ENCODE measurements at places on chromosomes 6 and 20.

DNA sequence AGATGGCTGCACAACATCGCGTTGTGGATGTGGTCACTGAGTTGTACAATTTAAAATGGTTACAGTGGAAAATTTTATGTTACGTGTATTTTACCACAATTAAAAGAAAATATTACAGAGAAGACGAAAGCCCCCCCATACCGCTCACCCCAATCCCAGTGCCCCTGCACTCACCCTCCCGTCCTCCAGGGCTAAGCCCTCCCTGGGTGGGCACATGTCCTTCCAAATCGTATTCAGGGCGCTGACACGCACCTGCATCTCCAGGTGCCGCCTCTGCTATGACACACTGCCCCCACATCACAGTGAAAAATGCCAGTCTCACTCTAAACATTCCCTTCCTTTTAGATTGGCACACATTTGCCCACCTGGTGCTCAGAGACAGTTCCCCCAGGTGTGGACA is 49.4 kb downstream of the PSMG4 start:
- no peak for DNase-seq

DNA sequence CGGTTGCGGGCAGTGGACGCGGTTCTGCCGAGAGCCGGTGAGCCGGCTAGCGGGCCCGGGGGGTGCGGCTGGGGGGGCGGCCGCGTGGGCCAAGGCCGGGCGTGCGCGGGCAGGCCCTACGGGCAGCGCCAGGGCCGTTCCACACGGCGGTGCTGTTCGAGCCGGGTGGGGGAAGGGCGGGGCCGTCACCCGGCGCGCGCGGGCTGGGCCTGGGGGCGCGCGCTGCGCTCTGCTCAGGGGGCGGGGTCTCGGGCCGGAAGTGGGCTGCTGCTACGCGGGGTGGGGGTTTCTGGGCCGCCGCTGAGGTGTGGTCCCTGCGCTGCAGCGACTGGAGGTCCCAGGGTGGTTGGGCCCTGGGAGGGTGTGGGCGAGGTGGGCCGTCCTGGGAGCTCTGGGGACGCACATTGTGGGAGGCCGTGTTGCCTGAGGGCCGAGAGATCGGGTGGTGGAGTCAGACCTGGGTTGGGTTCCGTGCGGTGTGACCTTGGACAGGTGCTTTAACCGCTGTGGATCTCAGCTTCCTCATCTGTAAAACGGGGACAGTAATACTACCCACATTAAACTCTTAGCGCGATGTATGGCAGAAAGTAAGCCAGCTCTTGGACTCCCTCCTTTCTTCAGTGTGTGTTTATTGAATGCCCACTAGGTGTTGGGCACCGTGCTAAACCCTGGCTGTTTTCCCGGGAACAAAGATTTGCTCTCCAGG is 391 bp downstream of the MAPRE1 start:
- DNase-seq = peak; percentile 64

GRCh38 chr20:9532069-9532838 is 17.9 kb downstream of the LAMP5 start:
- no peak for DNase-seq

DNA sequence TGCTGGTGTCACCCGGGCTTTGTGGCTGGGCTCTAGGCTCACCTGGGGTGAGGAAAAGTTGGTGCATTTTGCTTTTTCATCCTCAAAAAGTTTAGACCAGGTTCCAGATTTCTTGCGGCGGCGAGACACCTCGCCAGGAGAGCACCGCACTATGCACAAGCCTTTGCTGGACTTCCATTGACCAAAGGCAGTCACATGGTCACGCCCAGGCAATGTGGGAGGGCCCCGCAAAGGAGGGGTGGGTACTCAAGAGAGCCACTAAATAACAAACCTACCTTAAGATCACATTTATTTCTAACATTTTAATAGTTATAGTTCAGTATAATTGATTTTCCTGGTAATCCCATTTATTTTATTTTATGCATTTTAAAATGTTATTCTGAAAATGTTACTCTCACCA is 3.0 kb upstream of the KIF16B start:
- no peak for DNase-seq

- no peak for DNase-seq
Observed at GRCh38 chr6:79374308-79374707, 139.8 kb upstream of the HMGN3 start.

- no peak for DNase-seq
Observed at GRCh38 chr6:88629838-88630494, 333.5 kb downstream of the RNGTT start.

DNA sequence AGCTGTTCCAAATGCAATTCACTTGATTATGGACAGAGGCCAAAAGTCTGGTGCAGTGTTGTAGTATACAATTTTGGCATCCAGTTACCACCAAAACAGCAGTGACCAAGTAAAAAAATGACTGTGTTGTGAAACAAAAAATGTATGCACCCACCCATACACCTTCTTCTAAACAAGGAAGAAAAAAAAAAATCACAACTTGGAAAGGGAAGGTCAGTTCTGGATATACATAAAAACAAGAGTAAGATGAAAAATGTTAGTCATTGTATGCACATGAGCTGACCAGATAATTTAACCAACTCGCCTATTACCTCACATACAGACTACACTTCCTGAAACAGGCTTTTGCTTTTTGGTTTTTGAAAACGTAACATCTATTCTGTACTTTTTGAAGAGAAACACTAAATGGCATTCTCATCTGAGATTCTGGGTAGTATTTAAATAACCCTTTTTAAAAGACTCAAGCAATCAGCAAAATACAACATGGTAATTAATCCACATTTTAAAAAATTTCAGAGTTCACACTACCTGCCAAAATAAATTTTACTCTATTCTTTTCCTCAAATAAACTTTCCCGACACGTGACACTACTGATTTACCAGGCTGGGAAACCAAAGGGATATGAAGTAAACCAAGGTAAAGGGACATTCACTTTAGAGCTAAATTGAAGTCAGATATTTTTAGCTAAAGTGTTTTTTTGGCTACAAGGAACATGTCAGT is 141.6 kb upstream of the SHLD1 start:
- DNase-seq = no peak

DNA sequence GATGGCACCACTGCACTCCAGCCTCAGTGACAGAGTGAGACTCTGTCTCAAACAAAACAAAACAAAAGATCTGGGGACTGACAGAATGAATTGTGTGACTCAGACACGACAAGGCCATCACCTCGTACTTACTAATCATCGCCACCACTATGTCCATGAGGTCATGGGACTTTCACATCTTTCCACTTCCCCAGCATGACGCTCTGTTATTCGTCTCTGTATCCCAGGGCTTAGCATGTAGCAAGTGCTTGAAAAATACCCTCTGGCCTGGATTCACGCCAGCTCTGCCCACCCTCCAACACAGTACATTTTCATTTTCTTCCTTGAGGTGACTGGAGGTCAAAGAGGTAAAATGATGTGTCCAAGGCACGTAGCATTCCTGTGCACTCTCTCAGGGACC is 27.8 kb downstream of the FGD2 start:
- no peak for DNase-seq

- DNase-seq = no peak
Observed at GRCh38 chr20:8094415-8094818, 37.6 kb upstream of the PLCB1 start.

DNA sequence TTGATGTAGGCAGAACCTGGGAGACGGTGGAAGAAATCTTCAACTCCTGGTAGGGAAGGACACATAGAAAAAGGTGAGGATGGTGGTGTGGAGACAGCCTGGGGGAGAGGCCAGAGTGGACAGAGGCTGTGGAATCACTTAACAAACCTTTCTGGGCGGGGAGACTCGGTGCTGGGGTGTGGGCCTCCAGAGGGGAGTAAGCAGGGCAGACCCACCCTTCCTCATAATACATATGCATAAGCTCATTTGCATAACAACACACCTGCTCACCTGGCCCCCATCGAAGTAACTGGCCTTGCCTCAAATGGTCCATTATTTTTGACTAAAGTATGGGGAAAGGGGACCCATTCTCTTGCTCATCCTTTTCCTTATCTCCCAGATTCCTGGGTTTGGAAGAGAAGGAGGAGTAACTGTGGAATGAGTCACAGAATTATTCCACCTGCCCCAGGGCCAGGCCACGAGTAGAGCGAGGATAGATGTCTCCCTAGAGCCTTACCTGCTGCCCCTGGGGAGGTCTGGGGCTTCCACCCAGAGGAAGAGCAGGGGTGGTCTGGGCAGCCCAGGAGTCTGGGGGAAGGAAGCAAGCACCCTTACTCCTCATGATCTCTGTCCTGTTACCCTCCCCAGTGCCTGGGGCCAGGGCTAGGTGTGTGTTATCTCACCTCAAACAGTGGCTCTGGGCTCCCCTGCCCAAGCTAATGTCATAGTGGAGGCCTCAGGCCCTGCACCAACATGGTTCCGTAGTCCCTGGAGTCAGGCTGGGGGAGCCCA is 10.7 kb upstream of the VEGFA start:
- DNase-seq = peak; percentile 46

DNA sequence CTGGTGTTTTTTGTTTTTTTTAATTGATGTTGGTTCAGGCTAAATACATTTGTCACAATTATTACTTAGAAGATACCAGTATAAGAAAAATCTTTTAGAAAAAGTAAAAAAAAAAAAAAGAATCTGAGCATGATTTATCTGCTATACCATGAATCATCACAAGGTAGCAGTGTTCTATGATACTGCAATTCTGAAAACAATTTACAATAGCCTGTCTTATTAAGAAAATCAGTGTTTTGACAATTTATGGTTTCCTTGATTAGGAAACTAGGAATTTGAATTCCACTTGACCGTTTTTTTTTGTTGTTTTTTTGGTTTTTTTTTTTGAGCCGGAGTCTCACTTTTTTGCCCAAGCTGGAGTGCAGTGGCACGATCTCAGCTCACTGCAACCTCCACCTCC is 9.3 kb upstream of the MAK start:
- DNase-seq = no peak

DNA sequence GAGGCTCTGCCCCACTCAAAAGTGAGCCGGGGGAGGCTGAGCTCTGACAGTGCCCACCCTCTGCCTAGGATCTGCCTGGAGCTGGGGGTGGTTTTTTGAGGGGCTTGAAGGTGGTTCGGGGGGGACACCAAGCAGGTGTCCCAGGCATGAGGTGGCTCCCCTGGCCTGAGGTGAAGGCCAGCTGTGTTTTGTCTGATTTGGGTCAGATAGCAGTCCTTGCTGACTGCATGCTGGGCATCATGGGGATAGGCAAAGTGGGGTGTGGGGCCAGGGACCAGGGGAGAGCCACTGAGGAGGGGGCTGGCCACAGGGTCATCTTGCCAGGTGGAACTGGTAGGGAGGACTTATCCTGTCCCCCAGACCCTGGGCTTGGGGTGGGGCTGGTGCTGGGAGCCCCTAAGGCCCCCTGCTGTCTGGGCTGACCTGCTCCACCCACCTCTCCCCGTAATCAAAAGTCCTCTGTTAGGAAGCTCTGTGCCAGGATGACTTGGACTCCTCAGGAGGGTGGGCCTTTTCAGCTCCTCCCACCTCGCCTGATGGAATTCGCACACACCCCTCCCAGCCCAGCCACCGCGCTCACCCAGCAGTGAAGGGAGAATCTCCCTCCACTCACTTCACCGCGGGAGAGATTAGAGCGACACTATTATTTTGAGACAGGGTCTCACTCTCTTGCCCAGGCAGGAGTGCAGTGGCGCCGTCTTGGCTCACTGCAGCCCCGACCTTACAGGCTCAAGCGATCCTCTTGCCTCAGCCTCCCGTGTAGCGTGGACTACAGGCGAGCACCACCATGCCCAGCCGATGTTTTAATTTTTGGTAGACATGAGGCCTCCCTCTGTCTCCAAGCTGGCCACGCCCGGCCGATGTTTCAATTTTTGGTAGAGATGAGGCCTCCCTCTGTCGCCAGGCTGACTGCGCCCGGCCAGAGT is 1.5 kb upstream of the COL9A3 start:
- peak; percentile 91 for DNase-seq

DNA sequence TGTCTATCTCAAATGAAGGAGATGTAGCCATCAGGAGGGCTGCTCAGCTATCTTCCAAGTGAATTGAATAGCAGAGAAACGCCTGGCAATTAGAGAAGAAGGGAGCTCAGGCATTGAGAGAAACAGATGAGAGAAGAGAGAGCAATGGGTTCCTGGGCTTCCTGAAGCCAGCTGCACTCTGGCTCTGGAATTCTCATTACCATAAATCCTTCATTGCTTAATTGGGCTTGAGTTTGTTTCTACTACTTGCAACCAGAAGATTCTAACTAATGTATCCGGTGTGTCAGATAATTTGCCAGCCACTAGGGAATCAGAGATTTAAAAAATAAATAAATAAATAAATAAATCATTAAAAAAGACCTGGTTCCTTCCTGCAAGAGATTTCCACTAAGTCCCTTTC is 25.0 kb upstream of the CDKAL1 start:
- DNase-seq = no peak

GRCh38 chr20:1897965-1898464 is 2.8 kb downstream of the SIRPA start:
- no peak for DNase-seq

GRCh38 chr6:36720251-36721141 is 22.9 kb downstream of the RAB44 start:
- no peak for DNase-seq

DNA sequence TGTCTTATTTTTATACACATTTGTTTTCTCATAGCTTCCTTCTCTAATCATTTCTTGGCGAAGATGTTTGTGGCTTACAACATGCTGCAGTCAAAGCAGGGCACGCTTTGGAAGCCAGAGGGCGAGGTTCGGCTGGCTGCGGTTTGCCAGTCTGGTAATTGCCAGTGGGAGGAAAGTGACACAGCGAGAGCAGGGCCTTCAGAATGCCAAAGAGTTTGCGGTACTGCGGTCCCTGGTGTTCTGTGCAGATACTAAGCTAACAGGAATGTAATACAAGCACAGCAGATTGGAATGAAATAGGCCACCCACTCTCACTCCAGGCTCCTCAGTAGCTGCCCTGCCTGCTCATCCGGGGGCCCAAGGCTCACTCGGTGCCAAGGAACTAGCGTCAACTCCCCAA is 58.7 kb upstream of the TGM3 start:
- DNase-seq = peak; percentile 89

- no peak for DNase-seq
Observed at GRCh38 chr20:23623666-23624323, 14.0 kb downstream of the CST3 start.

- no peak for DNase-seq
Observed at GRCh38 chr6:83062225-83062624, 3.4 kb downstream of the UBE3D start.

- no peak for DNase-seq
Observed at GRCh38 chr6:138307352-138307751, 70.4 kb upstream of the SMIM28 start.

DNA sequence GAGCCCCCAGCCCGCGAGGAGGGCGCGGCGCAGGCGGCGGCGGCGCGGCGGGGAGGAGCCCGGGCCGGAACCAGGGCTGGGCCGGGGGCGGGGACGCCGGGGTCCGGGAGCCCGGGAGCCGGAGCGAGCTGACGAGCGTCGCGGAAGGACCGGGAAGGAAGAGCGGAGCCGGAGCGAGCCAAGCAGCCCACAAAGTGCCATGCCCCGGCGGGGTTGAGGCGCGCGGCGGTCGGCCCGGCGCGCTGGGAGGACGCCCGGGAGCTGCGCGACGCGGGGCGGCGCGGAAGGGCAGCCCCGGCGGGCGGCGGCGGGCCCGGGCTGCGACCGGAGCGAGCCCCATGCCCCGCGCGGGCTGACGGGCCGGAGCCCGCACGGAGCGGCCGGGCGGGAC is 289 bp downstream of the FOXP4 start:
- DNase-seq = peak; percentile 44

All from RWPE1 (cell line).